Effector memory CD8-positive, alpha-beta T cell (primary cell): ENCODE measurements at places on chromosomes 5 and 9.

DNA sequence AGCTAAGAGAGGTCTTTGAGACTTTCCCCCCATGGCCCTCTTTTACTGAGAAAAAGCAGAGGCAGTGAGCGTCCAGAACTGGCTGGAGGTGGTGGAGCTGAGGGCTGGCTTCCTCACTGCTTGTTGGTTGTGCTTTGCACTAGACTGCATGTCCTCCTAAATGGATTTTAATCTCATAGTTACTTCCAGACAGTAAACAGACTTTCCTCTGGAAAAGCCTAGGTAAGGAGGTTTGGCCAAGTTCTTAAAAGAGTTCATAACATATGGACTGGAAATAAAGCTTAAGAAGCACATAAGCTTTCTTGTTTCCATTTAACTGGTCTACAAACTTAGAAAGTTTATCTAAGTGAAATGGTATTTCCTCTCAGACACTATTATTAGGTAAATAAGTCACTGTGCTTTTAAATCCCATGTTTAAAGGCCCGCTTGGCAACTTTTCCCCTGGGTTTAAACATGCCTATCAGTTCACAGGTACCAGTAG, 2.0 kb downstream of the ASPN start:
- no peak overlapping the region for H3K4me3 ChIP-seq
- H3K27me3 ChIP-seq = no peaks in the 10 kb centered on the region
- no peak overlapping the region for H3K27ac ChIP-seq
- no peaks in the 10 kb centered on the region for H3K36me3 ChIP-seq
- no peaks in the 10 kb centered on the region for H3K4me1 ChIP-seq

GRCh38 chr5:87885758-87886157, 382.9 kb downstream of the TMEM161B start:
- DNase-seq = no peak
- H3K4me1 ChIP-seq = no peaks in the 10 kb centered on the region
- no peaks in the 10 kb centered on the region for H3K27me3 ChIP-seq

DNA sequence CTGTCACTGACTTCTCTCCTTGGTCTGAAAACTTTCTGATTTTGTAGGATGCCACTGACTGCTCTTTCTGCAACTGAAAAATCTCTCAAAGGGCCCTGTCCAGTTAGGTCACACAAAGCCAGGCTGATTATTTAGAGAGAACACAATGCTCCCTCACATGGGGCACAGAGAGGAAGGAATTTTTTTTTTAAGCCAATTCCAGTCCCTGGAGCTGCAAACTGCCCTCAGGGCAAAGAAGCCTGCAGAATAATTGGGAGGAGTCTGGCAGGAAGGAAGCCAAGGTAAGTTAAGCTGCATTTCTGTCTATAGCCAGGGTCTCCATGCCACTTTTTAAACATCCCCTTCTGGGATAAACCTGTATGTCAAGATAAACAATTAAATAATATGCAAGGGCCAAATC, 305.5 kb downstream of the ZSWIM6 start:
- H3K27ac ChIP-seq = no peak overlapping the region
- H3K4me3 ChIP-seq = no peak overlapping the region
- no peaks in the 10 kb centered on the region for H3K36me3 ChIP-seq
- peaks cover 38% of the 10 kb centered on the region for H3K27me3 ChIP-seq

- no peak overlapping the region for H3K4me3 ChIP-seq
- H3K36me3 ChIP-seq = peaks cover 87% of the 10 kb centered on the region
- peak overlapping the region; percentile 8 for H3K27ac ChIP-seq
- no peaks in the 10 kb centered on the region for H3K27me3 ChIP-seq
- DNase-seq = no peak
These were observed 12.2 kb upstream of the POMT1 start for GRCh38 chr9:131490514-131490913.

DNA sequence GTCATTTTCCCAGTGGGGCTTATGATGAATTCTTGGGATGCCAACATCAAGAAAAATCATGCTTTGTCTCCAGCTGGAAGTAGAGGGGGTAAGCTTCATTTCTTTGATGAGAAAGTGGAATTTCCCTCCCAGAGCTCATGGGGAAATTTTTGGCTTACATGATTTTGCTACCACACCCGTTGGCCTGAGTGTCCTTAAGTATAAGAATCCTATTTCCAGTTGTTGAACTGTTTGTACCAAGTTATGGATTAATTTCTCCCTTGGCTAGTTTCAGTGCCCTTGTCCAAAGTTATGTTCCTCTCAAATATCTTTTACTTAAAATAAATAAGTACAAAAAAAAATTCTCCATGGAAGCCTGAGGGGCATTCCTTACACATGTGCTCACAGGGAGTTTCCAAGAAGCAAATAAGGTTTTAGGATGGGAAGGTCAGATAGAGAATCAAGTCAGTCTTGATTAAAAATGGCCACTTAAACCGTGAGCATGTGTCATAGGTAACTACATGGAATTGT, 82.3 kb downstream of the PTCD2 start:
- H3K27me3 ChIP-seq = peaks cover 46% of the 10 kb centered on the region
- no peak overlapping the region for H3K4me3 ChIP-seq
- H3K27ac ChIP-seq = no peak overlapping the region

DNA sequence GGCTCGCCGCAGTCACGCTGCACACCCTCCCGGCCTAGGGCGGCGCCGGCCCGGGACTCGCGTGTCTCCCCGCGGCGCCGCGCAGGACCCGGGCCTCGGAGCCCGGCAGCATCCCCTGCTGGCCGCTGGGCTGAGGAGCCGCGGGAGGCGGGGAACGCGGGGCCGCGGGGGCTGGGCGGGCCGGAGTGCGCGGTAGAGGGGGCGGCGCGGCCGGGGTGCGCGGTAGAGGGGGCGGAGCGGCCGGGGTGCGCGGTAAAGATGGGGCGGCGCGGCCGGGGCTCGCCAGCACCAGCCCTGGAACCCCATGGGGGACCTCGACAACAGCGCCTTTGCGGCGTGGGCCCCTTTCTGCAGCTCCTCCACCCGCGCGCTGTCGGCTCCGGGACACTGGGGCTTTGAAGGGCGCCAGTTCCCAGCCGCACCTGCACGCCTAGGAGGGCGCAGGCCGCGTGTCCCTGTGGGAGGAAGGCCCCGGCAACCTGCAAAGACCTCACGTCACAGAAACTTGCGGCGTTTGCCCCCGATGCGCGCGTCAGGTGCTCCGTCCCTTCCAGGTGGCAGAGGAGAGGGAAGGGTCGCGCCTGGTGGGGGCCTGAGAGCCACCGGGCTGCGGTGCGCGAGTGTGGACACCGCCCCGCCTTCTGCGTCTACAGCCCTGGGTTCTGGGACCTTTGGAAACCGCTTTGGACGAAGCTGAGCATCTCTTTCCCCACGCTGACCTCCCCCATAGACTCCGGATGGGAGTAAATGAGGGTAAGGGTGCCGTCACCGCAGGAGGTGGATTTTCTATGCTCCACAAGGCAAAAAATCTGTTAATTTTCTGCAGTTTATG, 49.6 kb downstream of the NSUN2 start:
- peaks cover 43% of the 10 kb centered on the region for H3K27me3 ChIP-seq
- H3K27ac ChIP-seq = no peak overlapping the region
- H3K4me1 ChIP-seq = no peaks in the 10 kb centered on the region

- peaks cover 22% of the 10 kb centered on the region for H3K4me1 ChIP-seq
- H3K36me3 ChIP-seq = peaks cover 3% of the 10 kb centered on the region
- no peak overlapping the region for H3K27ac ChIP-seq
- DNase-seq = no peak
- H3K27me3 ChIP-seq = no peaks in the 10 kb centered on the region
These were observed 74.8 kb upstream of the ZNF622 start for GRCh38 chr5:16540421-16540820.

- no peaks in the 10 kb centered on the region for H3K36me3 ChIP-seq
- H3K27me3 ChIP-seq = no peaks in the 10 kb centered on the region
- no peaks in the 10 kb centered on the region for H3K4me1 ChIP-seq
- H3K4me3 ChIP-seq = no peak overlapping the region
These were observed 296.5 kb upstream of the ITGA1 start for GRCh38 chr5:52491071-52491787.

GRCh38 chr9:113375057-113376023, 1.4 kb downstream of the HDHD3 start:
- H3K36me3 ChIP-seq = peaks cover 9% of the 10 kb centered on the region
- H3K27me3 ChIP-seq = no peaks in the 10 kb centered on the region
- peak overlapping the region; percentile 84 for H3K27ac ChIP-seq
- peaks cover 13% of the 10 kb centered on the region for H3K4me1 ChIP-seq

DNA sequence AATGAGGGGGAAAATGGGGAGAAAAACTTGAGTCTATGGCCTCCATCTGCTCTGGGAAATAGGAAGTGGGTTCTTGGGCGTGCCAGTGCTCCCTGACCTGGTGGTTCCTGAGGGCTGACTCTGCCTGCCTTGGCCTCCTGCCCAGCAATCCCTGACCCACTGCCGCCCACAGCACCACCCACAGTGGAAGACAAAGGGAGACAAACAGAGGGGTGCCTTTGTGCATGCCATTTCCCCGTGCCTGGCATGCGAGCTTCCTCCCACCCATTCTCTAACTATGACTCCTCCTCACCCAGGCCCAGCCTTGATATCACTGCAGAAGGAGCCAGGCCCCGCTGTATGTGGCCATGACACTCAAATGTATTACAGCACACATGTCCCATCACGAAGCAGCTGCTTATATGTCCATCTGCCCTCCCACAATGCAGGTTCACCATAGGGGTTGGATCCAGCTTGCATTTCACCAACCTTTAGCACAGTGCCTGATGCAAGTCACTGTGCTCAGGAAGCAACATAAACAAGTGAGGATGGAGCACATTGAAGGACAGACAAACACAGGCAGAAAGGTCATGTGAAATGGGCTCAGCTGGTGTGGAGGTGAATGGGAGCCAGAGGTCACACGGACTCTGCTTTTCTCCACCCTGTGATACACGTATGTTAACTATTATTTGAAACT, 84.4 kb downstream of the ADRB2 start:
- no peaks in the 10 kb centered on the region for H3K27me3 ChIP-seq
- DNase-seq = no peak
- H3K27ac ChIP-seq = no peak overlapping the region
- peaks cover 35% of the 10 kb centered on the region for H3K4me1 ChIP-seq

DNA sequence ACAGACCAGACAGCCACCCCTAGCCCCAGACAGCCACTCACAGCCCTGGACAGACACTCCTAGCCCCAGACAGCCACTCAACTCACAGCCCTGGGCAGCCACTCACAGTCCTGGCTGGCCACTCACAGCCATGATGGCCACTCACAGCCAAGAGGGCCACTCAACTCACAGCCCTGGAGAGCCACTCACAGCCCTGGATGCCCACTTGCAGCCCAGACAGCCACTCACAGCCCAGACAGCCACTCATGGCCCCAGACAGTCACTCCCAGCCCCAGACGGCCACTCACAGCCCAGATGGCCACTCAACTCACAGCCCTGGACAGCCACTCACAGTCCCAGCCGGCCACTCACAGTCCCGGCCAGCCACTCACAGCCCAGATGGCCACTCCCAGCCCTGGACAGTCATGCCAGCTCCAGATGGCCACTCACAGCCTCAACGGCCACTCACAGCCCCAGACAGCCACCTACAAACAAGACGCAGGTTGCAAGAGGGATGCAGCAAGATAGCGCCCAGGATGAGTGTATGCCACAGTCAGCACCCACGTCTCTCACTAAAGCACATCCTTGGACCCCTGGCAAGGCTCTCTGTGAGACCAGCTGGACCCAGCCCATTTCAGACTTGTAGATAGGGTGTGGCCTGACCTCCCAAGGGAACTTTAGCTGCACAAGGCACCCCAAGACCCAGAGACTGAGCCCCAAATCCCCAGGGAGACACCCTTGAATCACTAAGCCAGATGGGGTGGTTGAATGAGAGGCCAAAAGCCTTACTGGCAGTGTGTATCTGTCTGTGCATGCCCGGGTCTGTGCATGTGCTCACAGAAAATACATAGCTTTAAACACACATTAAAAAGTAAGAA, 22.4 kb downstream of the ZDHHC11B start:
- peaks cover 19% of the 10 kb centered on the region for H3K4me1 ChIP-seq
- peaks cover 39% of the 10 kb centered on the region for H3K36me3 ChIP-seq
- peaks cover 14% of the 10 kb centered on the region for H3K27me3 ChIP-seq

DNA sequence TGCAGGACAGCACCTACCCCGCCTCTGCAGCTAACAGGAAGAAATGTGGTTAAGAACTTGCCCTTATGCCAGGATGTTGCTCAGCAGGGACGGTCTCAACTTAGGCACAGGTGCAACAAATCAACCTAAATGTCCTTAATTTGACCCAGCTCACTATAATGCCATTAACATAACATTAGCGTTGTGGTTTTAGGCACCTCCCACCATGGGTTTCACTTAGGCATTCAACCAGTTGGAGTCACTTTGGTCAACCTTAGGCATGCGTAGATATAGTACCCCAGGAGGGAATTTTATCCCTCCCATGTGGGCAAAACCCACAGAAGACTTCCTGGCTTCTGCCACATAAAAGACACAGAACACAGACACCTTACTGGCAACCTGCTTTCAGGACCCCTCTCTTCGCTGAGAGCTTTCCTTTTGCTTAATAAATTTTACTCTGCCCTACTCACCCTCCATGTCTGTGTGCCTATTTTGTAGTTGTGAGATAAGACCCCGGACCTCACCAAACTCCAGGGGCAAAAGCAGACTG, 8.7 kb upstream of the ERAP1 start:
- H3K27me3 ChIP-seq = no peaks in the 10 kb centered on the region
- H3K27ac ChIP-seq = peak overlapping the region; percentile 98
- peak; percentile 72 for DNase-seq

- peaks cover 4% of the 10 kb centered on the region for H3K36me3 ChIP-seq
- DNase-seq = no peak
- no peak overlapping the region for H3K4me3 ChIP-seq
- H3K27ac ChIP-seq = no peak overlapping the region
- H3K27me3 ChIP-seq = peaks cover 30% of the 10 kb centered on the region
- no peaks in the 10 kb centered on the region for H3K4me1 ChIP-seq
These were observed 68.9 kb upstream of the SH3PXD2B start for GRCh38 chr5:172523146-172523745.

- H3K27me3 ChIP-seq = no peaks in the 10 kb centered on the region
- H3K36me3 ChIP-seq = peaks cover 5% of the 10 kb centered on the region
- no peak for DNase-seq
- H3K27ac ChIP-seq = peak overlapping the region; percentile 19
These were observed 12.2 kb downstream of the CXXC5 start for GRCh38 chr5:139660105-139660922.

DNA sequence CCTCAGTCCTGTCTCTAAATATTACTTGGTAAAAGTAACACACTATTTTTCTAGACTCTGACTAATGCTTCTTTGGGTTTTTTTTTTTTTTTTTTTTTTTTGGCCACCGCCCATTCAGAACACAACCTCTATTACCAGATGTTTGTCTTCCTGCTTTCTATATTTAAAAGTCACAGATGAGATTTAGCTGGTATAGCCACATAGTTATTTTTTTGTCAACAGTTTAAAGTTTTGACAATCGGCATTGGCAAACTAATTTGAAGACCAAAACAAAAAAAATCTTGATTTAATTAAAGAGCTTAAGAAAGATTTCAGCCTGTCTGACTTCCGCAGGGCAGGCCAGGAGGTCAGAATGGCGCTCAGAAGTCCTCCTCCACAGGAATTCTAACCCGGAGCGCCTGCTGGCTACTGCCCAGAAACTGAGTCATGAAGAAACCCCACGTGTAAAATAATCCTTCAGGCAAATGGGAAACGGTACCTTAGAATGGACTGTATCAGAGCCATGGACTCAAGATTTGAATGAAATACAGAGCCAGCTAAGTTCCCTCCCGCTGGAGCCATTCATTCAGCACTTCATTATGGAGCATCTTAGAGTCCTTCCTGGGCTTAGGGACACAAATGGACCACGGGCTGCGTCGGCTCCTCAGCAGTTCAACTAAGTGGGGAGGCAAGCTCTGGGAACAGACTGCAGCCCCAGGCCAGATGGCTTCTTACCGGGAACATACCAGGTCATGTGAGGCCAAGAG, 55.6 kb downstream of the PTPDC1 start:
- no peaks in the 10 kb centered on the region for H3K4me1 ChIP-seq
- no peak overlapping the region for H3K27ac ChIP-seq
- DNase-seq = no peak
- no peak overlapping the region for H3K4me3 ChIP-seq
